ENCODE measurements at places on chromosomes 7 and 10. TPM values are rescaled to one million over a fixed set of nuclear protein-coding genes. Genes with fewer than 3 reads are reported as not detected.

Gene OR2A42
- 0.27 TPM for total RNA-seq

Gene RADIL
- 9.8 TPM for total RNA-seq

DNA sequence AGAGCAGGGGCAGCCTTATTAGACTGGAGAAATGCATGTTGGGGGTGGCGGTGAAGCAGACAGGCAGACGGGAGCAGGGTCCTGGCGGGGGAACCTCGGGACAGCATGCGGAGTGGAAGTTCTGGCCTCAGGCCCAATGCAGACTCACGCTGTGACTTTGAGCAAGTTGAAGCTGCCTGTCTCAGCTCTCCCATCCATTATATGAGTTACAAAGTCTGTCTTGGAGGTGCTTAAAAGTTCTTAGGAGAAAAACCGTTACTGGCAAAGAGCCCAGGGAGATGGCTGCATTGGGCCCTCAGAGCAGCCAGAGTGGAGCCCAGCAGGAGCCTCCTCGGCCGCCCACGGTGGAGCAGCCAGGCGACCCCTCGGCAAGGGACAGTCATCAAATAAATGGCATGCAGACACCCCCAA, 509.5 kb downstream of the PLXNA4 start:
- no peaks in the 10 kb centered on the region for H3K27me3 ChIP-seq
- no peak for DNase-seq
- H3K36me3 ChIP-seq, result no peaks in the 10 kb centered on the region
- no peak overlapping the region for H3K27ac ChIP-seq

GRCh38 chr7:2125931-2126330, 106.8 kb downstream of the MAD1L1 start:
- H3K36me3 ChIP-seq, result no peaks in the 10 kb centered on the region
- H3K4me3 ChIP-seq, result no peak overlapping the region
- DNase-seq, result no peak

DNA sequence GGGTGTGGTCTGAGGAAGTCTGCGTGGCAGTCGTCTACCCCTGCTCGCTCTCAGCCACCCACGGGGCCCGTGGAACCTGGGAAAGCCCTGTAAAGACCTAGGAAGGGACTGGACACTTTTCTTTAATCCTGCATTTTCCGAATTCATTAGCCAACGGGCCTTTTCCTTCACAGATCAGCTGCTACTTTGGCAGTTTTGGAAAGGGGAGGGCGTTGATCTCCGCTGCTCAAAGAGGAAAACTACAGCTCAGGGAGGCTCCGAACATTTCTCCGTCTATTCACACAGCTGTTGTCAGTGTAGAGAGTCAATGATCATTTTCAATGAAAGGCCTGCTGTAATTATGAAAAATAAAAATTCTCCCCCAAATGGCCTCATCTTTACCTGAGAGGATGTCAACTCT, 450.1 kb upstream of the MKI67 start:
- peaks cover 23% of the 10 kb centered on the region for H3K4me1 ChIP-seq
- no peak for DNase-seq
- H3K27ac ChIP-seq, result no peak overlapping the region
- H3K4me3 ChIP-seq, result no peak overlapping the region
- no peaks in the 10 kb centered on the region for H3K36me3 ChIP-seq

DNA sequence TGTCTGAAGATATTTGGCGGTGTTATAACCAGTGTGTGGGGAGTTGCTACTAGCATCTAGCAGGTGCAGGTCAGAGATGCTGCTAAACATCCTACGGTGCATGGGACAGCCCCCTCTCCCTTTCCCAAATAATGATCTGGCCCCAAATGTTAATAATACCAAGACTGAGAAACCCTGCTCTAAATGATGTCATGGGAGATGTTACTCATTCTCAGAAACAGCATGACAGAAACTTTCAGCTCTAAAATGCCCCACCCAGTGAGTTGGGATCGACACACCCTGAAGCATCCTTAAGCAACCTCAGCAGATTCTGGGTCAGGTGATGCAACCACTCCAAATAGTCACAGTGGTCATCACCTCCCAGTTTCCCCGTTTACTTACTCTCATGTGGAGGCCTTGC, 108.8 kb upstream of the MPP7 start:
- DNase-seq, result no peak
- H3K27me3 ChIP-seq, result no peaks in the 10 kb centered on the region
- H3K4me3 ChIP-seq, result no peak overlapping the region
- H3K36me3 ChIP-seq, result no peaks in the 10 kb centered on the region

GRCh38 chr7:132140341-132140740, 435.9 kb downstream of the PLXNA4 start:
- DNase-seq, result no peak
- no peak overlapping the region for H3K27ac ChIP-seq
- H3K36me3 ChIP-seq, result no peaks in the 10 kb centered on the region
- no peak overlapping the region for H3K4me3 ChIP-seq
- peaks cover 13% of the 10 kb centered on the region for H3K4me1 ChIP-seq

Gene LIPK
- not detected for total RNA-seq

Gene FXYD4
- not detected for total RNA-seq

GRCh38 chr10:103111031-103111917, 81.8 kb downstream of the NT5C2 start:
- no peaks in the 10 kb centered on the region for H3K36me3 ChIP-seq
- H3K4me3 ChIP-seq, result no peak overlapping the region
- H3K27me3 ChIP-seq, result no peaks in the 10 kb centered on the region
- peak; percentile 23 for DNase-seq
